ENCODE measurements at places on chromosomes 13 and 19. TPM values are rescaled to one million over a fixed set of nuclear protein-coding genes. Genes with fewer than 3 reads are reported as not detected.

- no peak for DNase-seq
Measured at GRCh38 chr13:80473695-80474094, 132.8 kb upstream of the SPRY2 start.

- no peak for DNase-seq
Measured at GRCh38 chr19:5430237-5430636, 25.0 kb upstream of the ZNRF4 start.

DNA sequence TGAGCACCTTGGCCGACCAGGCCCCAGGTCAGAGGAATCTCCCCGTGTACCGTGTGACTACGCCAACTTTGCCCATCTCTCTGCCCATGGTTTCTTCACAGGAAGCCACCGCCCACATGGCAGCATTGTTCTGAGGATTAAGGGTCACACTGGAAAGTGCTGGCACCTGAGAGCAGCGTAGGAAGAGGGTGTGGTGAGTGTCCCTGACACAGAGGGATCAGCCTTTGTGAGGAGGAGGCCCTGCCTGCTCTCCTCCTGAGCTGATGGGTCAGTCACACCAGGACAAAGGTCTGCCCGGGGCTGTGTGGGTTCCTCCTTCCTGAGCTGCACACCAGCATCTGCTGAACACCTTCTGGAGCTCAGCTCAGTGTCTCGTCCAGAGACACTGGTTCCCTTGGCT is 32.2 kb upstream of the SLC15A1 start:
- no peak for DNase-seq

Gene PEX11G
- 4.6 TPM for total RNA-seq

All from suprapubic skin (tissue), 4 donors.